ENCODE measurements at places on chromosomes 2 and 18.

GRCh38 chr2:60440079-60440766 lies 113.2 kb downstream of the BCL11A start:
- no peak for DNase-seq

- no peak for DNase-seq
Measured at GRCh38 chr2:120702061-120702460, 33.6 kb upstream of the GLI2 start.

- DNase-seq = no peak
Measured at GRCh38 chr2:226495466-226496272, 304.0 kb downstream of the IRS1 start.

GRCh38 chr2:186841940-186842339 lies 7.0 kb downstream of the ZSWIM2 start:
- DNase-seq = no peak

- DNase-seq = no peak
Measured at GRCh38 chr2:200307724-200308545, 1.4 kb downstream of the SPATS2L start.

GRCh38 chr2:38600921-38601455 lies 1.7 kb downstream of the HNRNPLL start:
- DNase-seq = no peak

GRCh38 chr2:118732432-118732831 lies 115.0 kb downstream of the EN1 start:
- DNase-seq = no peak

DNA sequence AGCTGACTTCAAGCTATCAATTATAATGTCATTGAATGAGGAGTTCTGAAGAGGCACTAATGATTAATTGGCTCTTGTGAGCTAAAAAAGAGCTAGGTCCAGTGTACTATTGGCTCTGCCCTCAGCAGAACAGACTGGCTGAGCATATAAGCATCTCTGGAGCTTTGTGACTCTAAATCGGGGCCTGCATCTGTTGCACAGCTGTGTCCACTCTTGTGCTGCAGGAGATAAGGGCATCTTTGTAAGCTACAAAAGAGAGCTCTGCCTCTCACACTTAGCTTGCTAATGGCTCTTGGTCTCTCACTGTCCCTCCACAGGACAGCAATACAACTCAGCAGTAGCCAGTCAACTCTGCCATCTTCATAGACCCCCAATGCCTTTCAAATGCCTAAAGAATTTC lies 61.5 kb upstream of the L3MBTL4 start:
- no peak for DNase-seq

DNA sequence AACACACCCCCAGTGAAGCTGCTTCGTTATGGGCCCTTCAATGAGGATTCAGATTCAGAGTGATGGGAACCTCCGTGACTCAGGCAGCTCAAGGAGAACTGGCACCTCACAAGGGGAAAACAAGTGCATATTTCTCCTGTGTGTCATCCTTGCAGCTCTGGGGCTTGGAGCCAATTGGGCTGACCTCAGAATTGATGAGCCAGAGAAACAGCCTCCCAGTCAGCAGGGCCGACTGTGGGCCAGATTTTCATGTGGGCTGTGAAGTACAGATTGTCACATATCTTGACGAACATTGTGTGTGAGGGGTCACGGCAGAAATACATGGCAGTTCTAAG lies 189.6 kb upstream of the SP5 start:
- no peak for DNase-seq

DNA sequence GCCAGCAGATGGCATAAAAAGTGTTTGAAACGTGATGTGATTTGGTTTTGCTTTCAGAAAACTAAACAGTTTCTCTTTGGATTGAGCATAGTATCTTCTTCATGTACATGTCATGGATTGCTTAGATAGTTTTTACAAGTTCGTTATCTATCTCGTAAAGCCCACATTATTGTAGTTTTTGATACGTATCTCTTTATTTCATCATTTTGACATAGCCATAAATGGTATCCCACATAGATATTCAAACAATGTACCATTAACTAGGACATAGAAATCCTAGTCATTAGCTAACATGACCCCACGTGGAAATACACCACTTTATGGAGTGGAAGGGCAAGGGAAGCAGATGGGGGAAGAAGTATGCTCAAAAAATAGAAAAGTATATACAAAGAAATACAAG lies 93.6 kb downstream of the MAP2 start:
- DNase-seq = no peak

DNA sequence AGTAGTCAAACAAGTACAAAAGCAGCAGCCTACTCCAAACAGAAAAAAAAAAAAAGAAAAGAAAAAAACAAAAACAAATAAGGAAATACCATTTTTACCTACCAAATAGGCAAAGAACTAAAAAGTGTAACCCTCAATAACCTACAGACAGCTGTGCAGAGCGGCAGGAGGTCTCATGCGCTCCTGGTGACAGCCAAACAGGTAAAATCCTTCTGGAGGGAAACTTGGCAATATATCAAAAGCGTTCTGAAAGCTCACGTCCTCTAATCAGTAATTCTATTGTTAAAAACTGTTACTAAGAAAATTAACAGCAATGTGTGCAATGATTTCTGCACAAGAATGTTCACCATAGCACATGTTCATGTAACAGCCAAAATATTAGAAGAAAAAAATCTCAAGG lies 105.6 kb downstream of the AFF3 start:
- DNase-seq = no peak

DNA sequence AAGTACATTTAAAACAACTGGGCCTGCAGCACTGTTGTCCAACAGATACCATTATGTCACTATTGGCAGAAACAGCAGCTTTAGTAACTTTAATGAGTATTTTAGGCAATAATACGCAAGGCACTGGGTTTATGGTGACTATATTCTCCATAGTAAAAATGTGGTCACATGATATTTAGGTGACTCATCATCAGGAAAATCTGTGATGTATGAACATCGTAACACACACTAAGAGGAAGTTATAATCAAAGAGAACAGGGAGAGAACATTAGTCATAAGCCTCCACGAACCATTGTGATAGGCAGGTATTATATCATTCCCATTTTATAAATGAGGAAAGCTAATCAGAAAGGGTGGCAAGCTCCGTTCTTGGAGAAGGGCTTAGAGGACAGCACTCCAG lies 36.9 kb downstream of the RAPH1 start:
- no peak for DNase-seq

DNA sequence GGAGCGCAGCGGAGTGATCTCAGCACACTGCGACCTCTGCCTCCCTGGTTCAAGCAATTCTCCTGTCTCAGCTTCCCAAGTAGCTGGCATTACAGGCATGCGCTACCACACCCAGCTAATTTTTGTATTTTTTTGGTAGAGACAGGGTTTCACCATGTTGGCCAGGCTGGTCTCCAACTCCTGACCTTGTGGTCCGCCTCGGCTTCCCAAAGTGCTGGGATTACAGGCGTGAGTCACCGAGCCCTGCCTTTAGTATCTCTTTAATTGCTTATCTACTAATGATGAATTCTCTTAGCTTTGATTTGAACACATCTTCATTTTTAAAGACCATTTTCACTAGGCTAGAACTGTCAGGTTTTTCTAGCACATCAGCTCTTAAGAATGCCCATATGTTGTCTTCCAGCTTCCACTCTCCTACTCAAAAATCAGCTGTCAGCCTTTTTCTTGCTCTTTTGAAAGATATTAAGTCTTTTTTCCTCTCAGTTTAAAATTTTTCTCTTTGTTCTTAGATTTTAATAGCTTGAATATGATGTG lies 16.1 kb upstream of the MFSD2B start:
- DNase-seq = no peak

GRCh38 chr2:85111819-85112281 lies 21.3 kb upstream of the TCF7L1 start:
- no peak for DNase-seq

DNA sequence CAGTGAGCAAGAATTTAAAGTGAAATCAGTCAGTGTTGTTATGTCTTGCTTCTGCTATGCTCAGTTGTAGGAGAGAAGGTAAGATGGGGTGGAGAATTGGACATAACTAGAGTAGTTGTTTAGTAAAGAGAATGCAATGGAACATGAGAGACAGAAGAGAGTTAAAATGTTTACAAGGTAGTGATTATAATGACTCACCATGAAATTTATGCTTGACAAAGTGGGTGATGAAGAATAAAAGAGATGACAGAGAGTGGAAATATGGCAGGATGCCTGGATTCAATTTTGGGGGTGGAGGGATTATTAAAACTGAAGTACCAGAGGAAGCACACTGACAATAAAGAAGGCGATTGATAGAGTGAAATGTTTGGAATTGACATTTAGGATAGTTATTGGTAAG lies 10.6 kb downstream of the SCG2 start:
- no peak for DNase-seq

DNA sequence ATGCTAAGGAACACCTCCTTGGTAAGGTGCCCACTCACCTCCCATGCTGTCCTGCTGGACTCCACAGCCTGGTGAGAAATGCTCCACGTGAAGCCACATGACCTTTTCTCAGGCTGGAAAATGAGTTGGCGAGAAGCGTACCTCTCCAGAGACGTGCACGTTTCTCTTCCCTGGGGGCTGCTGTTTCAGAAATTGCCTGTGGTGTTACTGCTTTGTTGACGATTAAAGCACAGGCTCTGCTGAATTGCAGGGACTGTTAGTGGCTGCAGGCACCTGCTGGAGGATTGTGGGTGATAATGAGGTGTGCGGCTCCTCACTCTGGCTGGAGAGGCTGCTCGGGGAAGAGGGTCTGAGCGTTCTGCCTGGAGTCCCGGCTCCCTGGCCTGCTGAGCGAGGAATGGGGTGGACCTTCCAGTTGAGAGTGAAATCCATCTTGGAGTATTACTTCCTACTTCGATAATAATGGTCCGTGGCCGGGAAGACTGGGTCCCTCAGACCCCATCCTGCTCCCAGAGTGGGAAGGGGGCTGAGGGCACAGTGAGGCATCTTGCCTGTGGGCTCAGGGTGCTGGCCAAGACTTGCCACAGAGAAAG lies 199.3 kb upstream of the HDAC4 start:
- no peak for DNase-seq

DNA sequence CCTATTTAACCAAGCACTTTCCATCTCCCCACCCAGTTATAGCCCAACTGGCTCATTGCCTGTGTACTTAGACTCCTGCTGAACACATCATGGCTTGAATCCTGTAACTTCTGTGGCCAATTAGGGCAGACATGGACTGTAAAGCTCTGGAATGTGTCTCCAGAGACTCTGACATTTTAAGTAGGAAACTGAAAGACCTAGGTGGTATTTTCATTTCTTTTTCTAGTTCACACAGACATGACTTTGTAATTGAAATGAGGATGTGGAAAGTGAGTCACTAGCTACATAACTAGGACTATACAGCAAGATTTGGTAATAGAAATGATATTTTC lies 12.2 kb downstream of the DOK1 start:
- no peak for DNase-seq

DNA sequence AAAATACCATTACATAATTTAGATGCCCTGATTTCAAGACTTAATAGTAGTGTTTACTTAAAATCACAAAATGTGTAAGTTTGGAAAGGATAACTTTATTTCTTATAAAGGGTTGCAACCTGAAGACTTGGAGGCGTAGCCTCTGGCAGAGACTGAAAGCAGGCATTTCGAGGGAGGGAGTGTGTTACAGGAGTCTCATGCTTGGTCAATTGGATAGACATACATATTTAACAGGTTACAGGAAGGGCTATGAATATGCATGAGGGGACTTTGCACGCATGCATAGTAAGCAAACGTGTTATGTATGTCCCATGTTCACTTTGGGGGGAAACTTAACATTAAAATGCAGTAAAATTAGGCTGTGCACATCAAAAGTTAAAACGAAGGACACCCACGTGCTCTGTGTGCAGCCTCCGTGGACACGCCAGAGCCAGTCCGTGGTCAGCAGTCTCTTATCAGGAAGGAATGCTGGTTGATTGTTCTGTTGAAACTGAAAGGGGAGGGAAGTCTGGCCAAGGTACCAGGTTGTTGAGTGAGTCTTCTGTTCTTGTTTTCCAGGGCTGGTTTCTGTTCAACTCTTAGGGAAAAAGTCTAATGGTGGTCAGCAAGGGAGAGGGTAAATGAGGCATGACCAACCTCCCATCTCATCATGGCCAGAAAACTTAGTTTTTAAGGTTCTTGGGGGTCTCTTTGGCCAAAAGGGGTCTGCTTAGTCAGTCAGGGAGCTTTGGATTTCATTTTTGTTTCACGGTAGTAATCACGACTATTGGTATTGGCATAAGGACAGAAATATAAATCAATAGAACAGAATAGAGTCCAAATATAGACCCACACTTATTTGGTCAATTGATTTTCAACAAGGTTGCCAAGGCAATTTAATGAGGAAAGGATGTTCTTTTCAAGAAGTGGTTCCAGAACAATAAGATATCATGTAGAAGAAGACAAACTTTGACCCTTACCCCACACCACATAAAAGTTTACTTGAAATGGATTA lies 121.9 kb downstream of the MCFD2 start:
- no peak for DNase-seq

GRCh38 chr18:59478591-59478990 lies 119.5 kb upstream of the LMAN1 start:
- no peak for DNase-seq

DNA sequence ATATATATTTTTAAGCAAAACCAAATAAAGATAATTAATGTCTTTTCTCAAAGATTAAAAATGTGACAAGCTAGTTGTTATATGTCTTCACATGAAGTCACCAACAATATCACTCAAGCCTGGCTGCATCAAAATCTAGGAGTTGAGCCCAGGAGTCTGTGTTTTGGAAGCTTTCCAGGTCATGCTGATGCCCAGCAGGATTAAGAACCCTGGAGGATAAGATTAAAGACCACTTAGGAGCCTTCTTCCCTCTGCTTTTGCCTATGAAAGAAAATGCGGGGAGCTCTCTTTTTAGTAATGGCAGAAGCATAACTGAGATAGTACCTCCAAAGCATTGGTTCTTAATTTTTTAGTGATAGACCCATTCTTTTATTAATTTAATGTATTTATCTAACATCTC lies 157.4 kb downstream of the ASXL3 start:
- no peak for DNase-seq

DNA sequence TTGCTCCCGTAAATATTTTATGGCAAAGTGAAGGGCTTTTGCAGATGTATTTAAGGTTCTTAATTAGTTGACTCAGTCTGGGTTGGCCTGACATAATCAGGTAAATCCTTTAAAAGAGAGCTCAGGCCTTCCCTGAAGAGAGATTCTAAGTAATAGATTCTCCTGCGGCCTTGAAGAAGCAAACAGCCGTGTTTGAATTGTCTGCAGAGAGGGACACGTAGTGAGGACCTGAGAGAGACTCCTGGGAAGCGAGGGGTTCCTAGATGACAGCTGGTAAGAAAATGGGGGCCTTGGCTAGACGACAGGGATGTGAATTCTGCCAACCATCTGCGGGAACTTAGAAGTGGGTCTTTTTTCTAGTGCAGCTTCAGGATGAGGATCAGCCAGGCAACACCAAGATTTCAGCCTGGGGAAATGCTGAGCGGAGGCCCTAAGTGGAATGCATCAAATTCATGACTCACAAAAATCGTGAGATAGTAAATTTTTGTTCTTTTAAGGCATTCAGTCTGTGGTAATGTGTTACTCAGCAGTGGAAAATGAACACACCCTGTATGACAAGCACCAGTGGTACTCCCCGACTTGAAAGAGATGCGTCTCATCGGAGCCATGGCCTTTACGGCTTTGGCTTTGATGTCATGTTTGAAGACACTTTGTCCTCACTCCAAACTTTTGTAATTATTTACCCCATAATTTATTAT lies 62.1 kb upstream of the SMIM21 start:
- no peak for DNase-seq

Measured in T-cell (primary cell).